ENCODE measurements at places on chromosomes 16 and 17. TPM values are rescaled to one million over a fixed set of nuclear protein-coding genes. Genes with fewer than 3 reads are reported as not detected.

DNA sequence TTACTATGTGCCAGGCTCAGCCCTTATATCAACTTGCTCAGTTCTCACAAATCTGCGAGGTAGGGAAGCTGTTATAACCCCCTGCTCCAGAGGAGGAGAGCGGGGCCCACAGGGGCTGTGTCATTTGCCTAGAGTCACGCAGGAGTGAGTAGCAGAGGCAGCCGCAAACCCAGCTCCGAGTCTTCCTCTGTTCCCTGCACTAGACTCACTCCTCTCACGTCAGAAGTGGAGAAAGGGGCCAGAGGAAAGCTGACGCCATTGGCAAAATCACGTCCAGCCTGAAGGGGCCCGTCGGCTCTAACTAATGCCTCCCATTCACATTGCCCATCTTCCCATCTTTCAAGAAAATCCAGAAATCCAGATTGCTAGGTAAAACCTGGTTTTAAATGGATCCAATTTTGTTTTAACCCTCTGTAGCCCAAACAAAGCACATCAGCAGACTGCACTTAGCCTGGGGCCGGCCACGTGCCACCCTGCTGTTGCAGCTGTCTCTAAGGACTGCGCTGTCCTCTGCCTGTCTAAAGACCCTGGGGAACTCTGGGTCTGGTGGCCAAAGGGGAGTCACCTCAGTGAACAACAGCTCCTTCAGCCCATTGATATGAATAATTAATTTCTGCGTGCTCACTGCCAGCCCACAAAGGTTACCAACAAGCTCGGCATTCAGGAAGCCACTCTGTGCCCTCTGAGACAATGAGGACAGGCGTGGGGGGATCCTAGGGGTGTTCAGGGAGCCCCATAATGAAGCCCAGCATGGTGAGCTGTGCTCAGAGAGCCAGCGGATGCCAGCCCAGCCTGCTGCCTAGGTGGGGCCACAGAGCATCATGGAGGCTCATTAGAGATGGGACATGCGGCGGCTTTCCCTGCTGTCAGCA lies 36.7 kb upstream of the ABR start:
- no peaks in the 10 kb centered on the region for H3K4me1 ChIP-seq
- no peak overlapping the region for H3K4me3 ChIP-seq
- no peaks in the 10 kb centered on the region for H3K36me3 ChIP-seq

- H3K4me1 ChIP-seq: no peaks in the 10 kb centered on the region
- DNase-seq: no peak
- H3K27me3 ChIP-seq: peaks cover 41% of the 10 kb centered on the region
- no peak overlapping the region for H3K4me3 ChIP-seq
- no peaks in the 10 kb centered on the region for H3K36me3 ChIP-seq
These were observed 33.4 kb upstream of the TMEM92 start for GRCh38 chr17:50240851-50241250.

- DNase-seq: peak; percentile 36
- no peak overlapping the region for H3K27ac ChIP-seq
- no peaks in the 10 kb centered on the region for H3K4me1 ChIP-seq
- no peak overlapping the region for H3K4me3 ChIP-seq
These were observed 51.8 kb downstream of the CA10 start for GRCh38 chr17:52106638-52107261.

GRCh38 chr16:84465154-84465553 lies 39.3 kb downstream of the MEAK7 start:
- no peak overlapping the region for H3K4me3 ChIP-seq
- peaks cover 6% of the 10 kb centered on the region for H3K4me1 ChIP-seq
- no peak overlapping the region for H3K27ac ChIP-seq
- DNase-seq: no peak
- H3K27me3 ChIP-seq: no peaks in the 10 kb centered on the region

DNA sequence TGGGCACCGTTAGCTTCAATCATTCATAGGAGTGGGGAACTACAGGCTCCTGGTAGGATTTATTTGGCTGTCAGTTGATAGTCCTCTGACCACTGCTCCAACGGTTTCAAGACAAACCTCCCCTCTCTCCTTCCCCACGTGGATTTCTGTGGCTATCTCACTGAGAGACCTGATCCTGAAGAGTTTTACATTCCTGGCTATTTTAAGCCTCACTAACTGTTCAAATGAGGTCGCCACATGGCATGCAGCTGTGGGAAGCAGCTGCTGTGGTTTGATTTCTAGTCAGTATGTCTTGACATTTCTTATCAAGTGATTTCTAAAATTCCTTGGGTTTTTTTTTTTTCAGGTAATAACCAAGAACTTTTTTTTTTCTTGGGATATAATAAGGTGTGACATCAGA lies 38.3 kb downstream of the CDK5R1 start:
- H3K4me3 ChIP-seq: no peak overlapping the region
- DNase-seq: no peak
- H3K27ac ChIP-seq: no peak overlapping the region
- H3K4me1 ChIP-seq: peaks cover 71% of the 10 kb centered on the region
- H3K27me3 ChIP-seq: peaks cover 7% of the 10 kb centered on the region

DNA sequence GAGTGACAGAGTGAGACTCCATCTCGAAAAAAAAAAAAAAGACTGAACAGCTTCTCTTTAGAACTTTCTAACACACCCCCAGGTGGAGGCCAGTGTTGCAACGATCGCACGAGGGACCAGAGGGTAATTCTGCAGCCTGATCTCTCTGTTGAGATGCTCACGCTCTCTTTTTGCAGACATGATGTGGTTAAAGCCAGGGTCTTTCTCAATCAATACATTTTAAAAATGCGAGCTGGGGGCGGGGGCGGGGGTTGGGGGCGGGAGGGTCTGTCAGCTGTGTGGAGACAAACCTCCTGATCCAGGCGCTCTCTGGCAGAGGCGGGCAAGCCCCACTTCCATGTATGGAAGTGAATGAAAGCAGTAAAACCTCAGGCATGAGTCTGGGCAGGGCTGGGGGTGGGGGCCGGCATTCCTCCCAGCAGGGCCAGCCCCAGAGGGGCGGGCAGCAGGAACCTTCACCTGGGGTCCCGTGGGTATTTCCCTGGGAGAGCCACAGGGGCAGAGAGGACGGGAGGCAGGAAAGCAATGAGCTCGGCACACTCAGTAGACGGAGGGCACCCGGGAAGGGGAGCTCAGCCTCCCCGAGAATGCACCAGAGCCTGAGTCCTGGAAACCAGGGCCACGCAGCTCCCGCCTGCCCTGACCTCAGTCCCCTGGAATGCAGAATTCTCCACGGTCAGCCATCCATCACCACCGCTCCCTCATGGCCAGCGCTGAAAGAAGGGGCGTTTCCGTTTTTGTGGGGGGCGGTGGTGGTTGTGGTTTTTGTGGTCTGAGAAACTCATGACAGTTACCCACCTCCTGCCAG lies 28.0 kb downstream of the NXN start:
- no peaks in the 10 kb centered on the region for H3K36me3 ChIP-seq
- no peak for DNase-seq
- peaks cover 12% of the 10 kb centered on the region for H3K27me3 ChIP-seq
- H3K27ac ChIP-seq: no peak overlapping the region
- no peak overlapping the region for H3K4me3 ChIP-seq

GRCh38 chr17:10357768-10358167 lies 15.0 kb downstream of the MYH13 start:
- no peaks in the 10 kb centered on the region for H3K36me3 ChIP-seq
- H3K27ac ChIP-seq: no peak overlapping the region
- H3K27me3 ChIP-seq: no peaks in the 10 kb centered on the region

GRCh38 chr17:15890279-15890892 lies 54.5 kb upstream of the ADORA2B start:
- peaks cover 13% of the 10 kb centered on the region for H3K27me3 ChIP-seq
- H3K27ac ChIP-seq: no peak overlapping the region
- no peak for DNase-seq
- H3K4me3 ChIP-seq: no peak overlapping the region

DNA sequence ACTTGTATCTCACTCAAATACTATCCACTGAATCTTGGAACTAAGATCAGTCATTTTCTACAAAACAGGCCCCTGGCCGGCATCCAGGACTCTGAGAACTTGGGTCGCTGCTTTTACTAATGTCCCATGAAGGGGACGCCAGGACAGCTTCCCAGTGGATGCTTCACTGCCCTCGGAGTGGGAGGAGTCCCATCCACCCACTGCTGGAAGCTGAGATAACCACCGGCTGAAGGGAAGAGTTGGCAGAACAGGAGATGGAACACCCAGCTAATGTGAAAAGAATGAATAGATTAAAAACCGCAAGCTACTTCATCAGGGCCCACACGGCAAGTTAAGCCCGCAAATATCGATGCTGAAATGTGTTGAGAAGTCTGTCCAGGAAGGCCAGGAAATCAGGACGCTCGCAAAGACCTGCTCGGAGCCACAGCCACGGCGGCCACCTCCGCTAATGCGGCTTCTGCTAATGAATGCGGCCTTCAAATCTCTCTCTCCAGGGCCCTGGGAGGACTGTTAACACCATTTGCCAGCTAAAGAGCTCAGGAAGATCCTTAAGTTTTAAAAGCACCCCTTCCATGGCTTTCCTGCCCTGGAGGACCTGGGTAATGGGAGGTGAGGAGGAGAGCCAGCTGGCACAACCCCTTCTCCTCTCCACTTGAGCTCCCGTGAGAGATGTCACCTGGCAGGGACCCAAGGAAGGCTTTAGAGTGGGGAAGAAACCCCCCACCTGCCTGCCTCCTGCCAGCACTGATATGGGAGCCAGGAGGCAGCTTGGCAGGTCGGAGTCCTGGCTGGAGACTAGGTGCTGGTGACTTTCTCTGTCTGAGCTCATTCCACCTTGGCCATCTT lies 226.6 kb upstream of the RPL38 start:
- H3K27ac ChIP-seq: no peak overlapping the region
- H3K27me3 ChIP-seq: peaks cover 9% of the 10 kb centered on the region
- DNase-seq: no peak
- no peaks in the 10 kb centered on the region for H3K4me1 ChIP-seq

- no peaks in the 10 kb centered on the region for H3K4me1 ChIP-seq
- DNase-seq: no peak
- no peak overlapping the region for H3K4me3 ChIP-seq
- H3K27ac ChIP-seq: no peak overlapping the region
- H3K27me3 ChIP-seq: peaks cover 7% of the 10 kb centered on the region
These were observed 39.8 kb upstream of the METTL16 start for GRCh38 chr17:2551493-2551892.

GRCh38 chr17:6506679-6507231 lies 49.6 kb downstream of the PITPNM3 start:
- H3K4me3 ChIP-seq: no peak overlapping the region
- no peaks in the 10 kb centered on the region for H3K36me3 ChIP-seq
- H3K27me3 ChIP-seq: no peaks in the 10 kb centered on the region
- no peaks in the 10 kb centered on the region for H3K4me1 ChIP-seq
- no peak overlapping the region for H3K27ac ChIP-seq
- no peak for DNase-seq

DNA sequence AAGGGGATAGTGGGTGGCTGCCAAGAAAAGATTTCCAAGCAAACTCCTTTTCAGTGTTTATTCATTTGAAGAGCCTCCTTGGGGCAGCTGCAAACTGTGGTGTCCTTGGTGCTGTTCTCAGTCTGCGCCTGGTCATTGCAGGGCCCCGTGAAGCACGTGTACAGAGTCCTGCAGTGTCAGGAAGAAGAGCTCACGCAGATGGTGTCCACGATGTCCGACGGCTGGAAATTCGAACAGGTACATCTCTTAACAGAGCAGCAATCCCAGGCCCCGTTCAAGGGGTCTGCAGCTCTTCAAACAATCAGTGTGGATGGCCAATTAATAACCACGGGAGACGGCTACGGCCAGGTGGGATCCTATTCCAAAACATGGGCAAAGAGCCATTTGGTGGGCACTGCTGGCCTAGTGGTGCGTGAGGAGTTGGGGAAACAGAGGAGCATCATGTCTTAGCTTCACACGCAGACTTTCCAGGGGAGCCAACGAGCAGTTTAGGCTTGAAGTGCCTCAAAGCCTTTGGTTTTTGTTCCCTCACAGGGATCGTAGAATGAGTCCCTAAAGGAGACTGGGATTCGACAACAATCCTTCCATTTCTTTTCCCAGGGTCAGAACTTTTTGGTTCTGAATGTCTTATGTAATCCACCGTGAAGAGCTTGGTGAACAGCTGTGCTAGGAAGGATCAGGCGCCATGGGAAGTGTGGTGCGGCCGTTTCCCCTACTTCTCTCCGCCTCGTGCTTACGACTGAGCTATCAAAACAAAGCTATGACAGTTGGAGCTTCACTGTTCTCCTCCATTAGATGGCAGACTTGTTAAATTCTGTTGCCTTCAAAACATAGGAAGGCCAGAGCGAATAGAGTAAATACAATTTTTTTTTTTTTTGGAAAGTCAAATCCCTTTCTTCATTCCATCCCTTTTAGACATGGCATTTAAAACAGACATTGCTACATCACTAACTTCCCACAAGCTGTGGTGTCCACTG lies 12.6 kb downstream of the KCTD2 start:
- H3K27me3 ChIP-seq: no peaks in the 10 kb centered on the region
- no peak overlapping the region for H3K27ac ChIP-seq
- DNase-seq: no peak
- H3K4me1 ChIP-seq: peaks cover 13% of the 10 kb centered on the region

GRCh38 chr17:59899099-59899498 lies 6.2 kb downstream of the RPS6KB1 start:
- peaks cover 35% of the 10 kb centered on the region for H3K4me1 ChIP-seq

- H3K36me3 ChIP-seq: no peaks in the 10 kb centered on the region
- H3K27me3 ChIP-seq: peaks cover 14% of the 10 kb centered on the region
- no peak for DNase-seq
- no peak overlapping the region for H3K4me3 ChIP-seq
- no peak overlapping the region for H3K27ac ChIP-seq
These were observed 26.9 kb upstream of the FAM20A start for GRCh38 chr17:68627956-68628575.

DNA sequence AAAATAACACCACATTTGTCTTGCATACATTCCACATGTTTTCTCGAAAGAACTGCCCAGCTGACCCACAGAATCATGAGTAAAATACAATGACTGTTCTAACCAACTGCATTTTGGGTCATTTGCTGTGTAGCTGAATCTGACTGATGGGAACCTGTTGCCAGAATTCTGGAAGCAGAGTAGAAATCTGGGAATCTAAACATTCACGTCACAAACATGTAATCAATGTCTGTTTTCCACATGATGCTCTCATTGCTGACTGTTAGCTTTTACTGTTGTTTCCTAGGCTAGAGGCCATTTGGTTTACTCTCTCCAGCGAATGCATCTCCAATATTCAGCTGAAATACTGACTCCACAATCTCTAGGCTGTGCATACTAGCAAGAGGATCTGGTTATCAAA lies 710.1 kb downstream of the KCNJ2 start:
- no peaks in the 10 kb centered on the region for H3K4me1 ChIP-seq
- H3K4me3 ChIP-seq: no peak overlapping the region
- H3K27ac ChIP-seq: no peak overlapping the region
- no peak for DNase-seq
- no peaks in the 10 kb centered on the region for H3K27me3 ChIP-seq
- H3K36me3 ChIP-seq: no peaks in the 10 kb centered on the region

RDM1 gene
- total RNA-seq: 16.9 TPM

MFSD11 gene
- 28.2 TPM for total RNA-seq

GDPD3 gene
- total RNA-seq: 11.5 TPM

RNF157 gene
- total RNA-seq: 83.9 TPM

KRTAP4-5 gene
- total RNA-seq: not detected

ATP2A1 gene
- 2.5 TPM for total RNA-seq

PTX4 gene
- total RNA-seq: not detected

CACNA1H gene
- 0.83 TPM for total RNA-seq

WNT3 gene
- total RNA-seq: not detected

FBXW10B gene
- 0.15 TPM for total RNA-seq

ABCC6 gene
- total RNA-seq: 0.05 TPM

Data from activated CD4-positive, alpha-beta memory T cell treated with anti-CD3 and anti-CD28 coated beads, Interleukin-2, amount 10 ng/mL, durations not matched to agents 7 days and 5 days (primary cell).